ENCODE measurements at places on chromosomes 2 and 18. TPM values are rescaled to one million over a fixed set of nuclear protein-coding genes. Genes with fewer than 3 reads are reported as not detected.

The CARF gene
- 7.6 TPM for total RNA-seq

The FAM110C gene
- total RNA-seq, result not detected

The LYPD6B gene
- not detected for total RNA-seq

The UGT1A9 gene
- not detected for total RNA-seq

The AQP12A gene
- not detected for total RNA-seq

The TUBA4B gene
- total RNA-seq, result not detected

The CRYGC gene
- not detected for total RNA-seq

The SERPINB12 gene
- not detected for total RNA-seq

The PSMA8 gene
- not detected for total RNA-seq

The GKN1 gene
- not detected for total RNA-seq

The RNF25 gene
- total RNA-seq, result 19.6 TPM

The SLC4A3 gene
- 1.2 TPM for total RNA-seq

The LDLRAD4 gene
- 0.17 TPM for total RNA-seq

The FIGN gene
- 1.2 TPM for total RNA-seq

The CTAGE1 gene
- total RNA-seq, result not detected

The OTOS gene
- total RNA-seq, result 1.2 TPM

The MERTK gene
- total RNA-seq, result 0.29 TPM

The CDK5R2 gene
- total RNA-seq, result under 0.01 TPM

The MFSD2B gene
- not detected for total RNA-seq

The FBXO11 gene
- 75.2 TPM for total RNA-seq

The LNPK gene
- total RNA-seq, result 42.7 TPM

The FBXO41 gene
- 3.1 TPM for total RNA-seq

The UNC50 gene
- total RNA-seq, result 54.3 TPM

The EVX2 gene
- total RNA-seq, result not detected

The AQP12B gene
- total RNA-seq, result not detected

The REG1B gene
- not detected for total RNA-seq

The TUBA3E gene
- not detected for total RNA-seq

The ALKAL2 gene
- not detected for total RNA-seq

The SERPINB4 gene
- total RNA-seq, result not detected

The STARD6 gene
- total RNA-seq, result not detected

The DCDC2C gene
- total RNA-seq, result not detected

The WIPF1 gene
- 40.3 TPM for total RNA-seq

The CROCC2 gene
- total RNA-seq, result 1.0 TPM

The CELF4 gene
- total RNA-seq, result not detected

The DARS1 gene
- 122 TPM for total RNA-seq

The CNRIP1 gene
- total RNA-seq, result 28.1 TPM

The ARHGAP28 gene
- total RNA-seq, result 13.4 TPM

The MRO gene
- total RNA-seq, result under 0.01 TPM

The QPCT gene
- 19.7 TPM for total RNA-seq

The DHRS9 gene
- total RNA-seq, result not detected

Data from smooth muscle cell of trachea (primary cell).